ENCODE measurements at places on chromosomes 12 and 14.

DNA sequence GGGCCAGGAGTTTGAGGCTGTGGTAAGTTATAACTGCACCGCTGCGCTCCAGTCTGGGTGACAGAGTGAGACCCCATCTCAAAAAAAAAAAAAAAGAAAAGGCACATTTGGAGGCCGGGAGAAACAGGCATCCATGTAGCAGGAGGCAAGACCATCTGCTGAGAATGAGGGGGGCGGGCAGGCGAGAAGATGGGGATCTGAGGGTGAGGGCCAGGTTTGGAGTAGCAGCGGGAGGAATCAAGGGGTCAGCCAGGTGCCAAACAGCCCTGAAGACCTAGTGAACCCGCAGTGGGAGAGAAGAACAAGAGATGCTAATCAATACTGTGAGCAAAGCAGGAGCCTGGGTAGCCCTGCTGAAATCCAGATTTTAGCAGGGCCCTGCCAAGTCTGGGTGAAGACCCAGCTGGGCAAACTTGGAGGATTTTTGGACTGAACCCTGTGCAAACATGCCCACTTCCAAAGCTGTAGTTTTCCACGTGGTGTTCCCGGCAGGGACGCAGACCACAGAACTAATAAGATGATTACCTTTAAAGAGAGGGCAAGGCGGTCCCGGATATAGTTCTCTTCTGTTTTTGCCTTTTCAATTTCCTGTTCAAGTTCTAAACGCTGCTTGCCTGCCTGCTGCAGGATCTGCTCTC, 61.0 kb downstream of the NIN start:
- DNase-seq, result no peak

DNA sequence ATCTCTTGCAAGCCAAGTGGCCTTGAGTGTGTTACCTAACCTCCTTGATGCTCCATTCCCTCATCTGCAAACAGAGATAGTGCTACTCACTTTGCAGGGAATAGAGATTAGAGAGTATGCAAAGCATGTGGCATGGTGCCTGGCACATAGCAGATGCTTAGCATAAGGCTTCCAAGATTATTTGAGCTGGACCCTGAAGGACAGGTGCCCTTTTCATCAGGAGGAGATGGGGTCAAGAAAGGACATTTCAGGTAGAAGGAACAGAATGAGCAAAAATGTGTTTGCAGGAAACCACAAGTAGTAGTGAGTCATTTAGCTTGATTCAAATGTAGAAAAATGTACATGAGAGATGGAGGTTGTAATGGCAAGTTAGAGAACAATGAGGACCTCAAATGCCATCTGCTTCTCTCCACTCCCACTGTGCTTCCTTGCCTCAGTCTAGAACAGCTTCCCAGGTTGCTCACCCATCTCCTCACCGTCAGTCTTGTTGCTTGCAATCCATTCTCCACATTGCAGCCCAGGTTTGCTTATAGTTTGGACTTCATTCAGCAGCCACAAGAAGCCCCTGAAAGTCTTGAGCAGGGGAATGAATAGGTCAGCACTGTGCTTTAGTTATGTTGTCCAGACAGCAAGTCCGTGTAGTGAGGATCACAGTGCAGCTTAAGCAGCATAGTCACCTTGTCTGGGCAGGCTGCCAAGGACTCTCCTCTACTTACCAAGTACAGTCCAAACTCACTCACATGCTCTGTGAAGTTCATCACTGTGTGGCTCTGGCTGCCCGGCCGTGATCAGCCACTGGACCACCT, 536.3 kb upstream of the CCDC196 start:
- no peak for DNase-seq

DNA sequence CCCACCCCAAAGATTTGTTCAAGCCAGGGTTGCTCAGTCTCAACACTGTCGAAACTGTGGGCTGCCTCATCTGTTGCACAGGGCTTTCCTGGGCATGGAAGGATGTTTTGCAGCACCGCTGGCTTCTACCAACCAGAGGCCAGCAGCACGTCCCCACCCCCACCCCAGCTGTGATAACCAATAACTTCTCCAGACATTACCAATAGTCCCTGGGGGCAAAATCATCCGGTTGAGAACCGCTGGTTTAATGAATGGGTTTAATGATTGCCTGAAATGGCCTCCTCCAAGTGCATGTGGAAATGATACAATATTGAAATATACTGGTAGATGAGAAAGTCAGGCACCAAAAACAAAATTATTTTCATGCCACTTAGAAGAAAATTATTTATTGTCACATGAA, 44.5 kb downstream of the RIMBP2 start:
- DNase-seq, result no peak

DNA sequence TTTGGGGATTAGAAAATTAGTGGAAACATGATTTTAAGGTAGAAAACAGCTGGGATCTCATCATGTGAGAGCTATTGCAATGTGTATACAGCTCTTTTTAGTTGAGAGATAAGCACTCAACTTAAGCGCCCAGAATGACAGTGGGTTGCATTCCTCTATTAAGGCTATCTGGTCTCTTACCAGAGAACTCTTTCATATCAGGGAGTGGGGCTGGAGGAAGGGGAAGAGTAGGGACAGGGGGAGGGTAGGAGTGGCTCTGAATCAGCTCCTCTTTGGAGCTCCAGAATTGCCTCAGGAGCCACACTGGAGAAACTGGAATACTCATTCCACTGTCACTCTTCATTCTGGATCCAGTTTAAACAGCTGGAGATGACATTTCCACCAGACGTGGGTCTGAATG, 9.2 kb upstream of the PLEKHG3 start:
- DNase-seq, result no peak

GRCh38 chr12:81558031-81558430, 201.1 kb downstream of the PPFIA2 start:
- DNase-seq, result no peak

DNA sequence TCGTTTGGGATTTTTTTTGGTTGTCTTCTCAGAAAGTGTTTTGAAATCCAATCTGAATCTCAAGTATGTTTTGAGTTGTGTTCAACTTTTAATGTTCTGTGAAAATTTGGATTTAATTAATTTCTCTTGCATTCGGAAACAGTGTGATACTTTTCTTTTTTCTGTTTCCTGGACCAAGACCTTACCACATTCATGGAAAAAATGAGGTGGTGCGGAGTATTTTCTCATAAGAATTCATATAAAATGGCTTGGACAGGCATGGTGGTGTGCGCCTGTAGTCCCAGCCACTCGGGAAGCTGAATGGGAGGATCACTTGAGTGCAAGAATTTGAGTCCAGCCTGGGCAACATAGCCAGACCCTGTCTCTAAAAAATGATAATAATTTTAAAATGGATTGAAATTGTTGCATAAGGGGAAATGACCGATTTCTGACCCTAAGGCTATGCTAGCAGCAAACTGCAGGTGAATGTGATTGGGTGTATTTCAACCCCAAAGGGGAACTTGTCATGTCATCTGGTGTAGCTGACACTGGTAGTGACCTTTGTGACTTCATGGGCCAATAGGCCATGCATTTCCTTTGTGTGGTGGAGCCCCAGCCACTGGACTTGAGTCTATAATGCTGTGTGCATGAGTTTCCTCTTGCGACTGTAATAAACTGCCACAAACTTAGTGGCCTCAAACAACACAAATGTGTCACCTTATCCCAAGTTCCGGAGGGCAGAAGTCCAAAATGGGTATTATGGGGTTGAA, 123.5 kb upstream of the RFLNA start:
- DNase-seq, result no peak

- DNase-seq, result no peak
Measured at GRCh38 chr12:76944892-76945291, 66.1 kb upstream of the CSRP2 start.

GRCh38 chr12:119115296-119115905, 63.3 kb upstream of the HSPB8 start:
- peak; percentile 34 for DNase-seq

- DNase-seq, result no peak
Measured at GRCh38 chr12:41606468-41607445, 418.6 kb downstream of the PDZRN4 start.

GRCh38 chr14:55272922-55273321, 1.7 kb downstream of the FBXO34 start:
- no peak for DNase-seq

DNA sequence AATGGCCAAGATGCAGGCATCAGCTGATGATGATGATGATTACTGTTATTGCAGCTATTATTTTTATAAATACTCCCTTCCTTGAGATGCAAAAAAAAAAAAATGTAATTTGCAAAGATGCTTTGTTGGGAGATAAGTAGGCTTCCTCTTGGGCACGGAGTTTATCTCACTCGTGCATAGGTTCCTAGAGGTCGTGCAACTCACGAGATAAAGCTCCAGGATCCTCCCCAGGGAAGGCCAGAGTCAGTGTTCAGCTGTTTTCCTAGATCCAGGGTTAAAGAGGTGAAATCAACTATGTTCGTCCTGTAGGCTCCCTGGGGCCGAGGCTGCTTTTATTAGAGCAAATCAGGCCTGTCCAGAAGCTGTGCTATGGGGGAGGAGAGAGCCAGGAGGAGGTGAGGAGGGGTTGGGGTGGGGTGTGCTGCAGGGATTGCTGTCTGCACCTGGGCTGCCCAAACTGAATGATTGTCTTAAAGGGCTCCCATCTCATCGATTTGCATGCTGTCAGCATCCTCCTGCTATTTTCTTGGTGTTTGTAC, 270.3 kb downstream of the NRXN3 start:
- no peak for DNase-seq

- no peak for DNase-seq
Measured at GRCh38 chr12:92107621-92108131, 38.0 kb downstream of the BTG1 start.

- no peak for DNase-seq
Measured at GRCh38 chr14:100440207-100440631, 117.1 kb downstream of the SLC25A47 start.

DNA sequence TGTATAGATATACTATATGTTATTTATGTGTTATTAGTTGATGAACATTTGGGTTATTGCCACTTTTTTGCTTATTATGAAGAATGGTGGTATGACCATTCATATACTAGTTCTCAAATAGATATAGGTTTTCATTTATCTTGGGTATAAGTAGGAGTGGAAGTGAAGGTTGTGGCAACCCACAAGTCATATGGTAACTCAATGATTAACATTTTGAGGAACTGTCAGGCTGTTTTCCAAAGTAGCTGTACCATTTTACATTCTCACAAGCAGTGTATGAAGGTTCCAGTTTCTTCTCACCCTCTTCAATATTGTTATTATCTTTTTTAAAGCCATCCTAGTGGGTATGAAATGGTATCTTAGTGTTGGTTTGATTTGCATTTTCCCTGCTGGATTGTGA, 19.0 kb upstream of the MSRB3 start:
- DNase-seq, result no peak

- DNase-seq, result no peak
Measured at GRCh38 chr14:93943052-93943451, 15.9 kb downstream of the FAM181A start.

All from NCI-H187 treated with DMSO at 0.1 percent for 48 hours (cell line).